Small intestine (tissue), 16 donors: ENCODE measurements at places on chromosomes 2 and 18. TPM values are rescaled to one million over a fixed set of nuclear protein-coding genes. Genes with fewer than 3 reads are reported as not detected.

Gene DUSP19
- 0.81 TPM for polyA plus RNA-seq

DNA sequence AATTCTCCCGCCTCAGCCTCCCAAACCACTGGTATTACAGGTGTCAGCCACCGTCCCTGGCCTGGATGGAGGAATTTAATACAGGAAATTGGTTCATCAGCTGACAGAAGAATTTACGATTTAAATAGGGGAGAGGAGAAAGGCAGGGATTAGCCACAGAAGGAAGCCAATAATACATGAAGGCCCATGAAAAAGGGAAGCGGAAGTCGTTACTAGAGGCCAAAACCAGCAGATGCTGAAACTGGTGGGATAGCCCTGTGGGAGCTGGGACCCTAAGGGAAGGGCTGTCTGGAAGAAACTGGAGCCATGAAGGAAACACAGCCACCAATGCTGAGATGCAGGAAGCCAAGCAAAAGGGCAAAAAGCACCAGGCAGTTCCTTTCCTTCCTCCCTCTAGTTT is 163.7 kb upstream of the RMP24 start:
- H3K27ac ChIP-seq = no peak overlapping the region
- DNase-seq = no peak
- H3K4me3 ChIP-seq = no peak overlapping the region
- no peaks in the 10 kb centered on the region for H3K36me3 ChIP-seq
- no peaks in the 10 kb centered on the region for H3K27me3 ChIP-seq

DNA sequence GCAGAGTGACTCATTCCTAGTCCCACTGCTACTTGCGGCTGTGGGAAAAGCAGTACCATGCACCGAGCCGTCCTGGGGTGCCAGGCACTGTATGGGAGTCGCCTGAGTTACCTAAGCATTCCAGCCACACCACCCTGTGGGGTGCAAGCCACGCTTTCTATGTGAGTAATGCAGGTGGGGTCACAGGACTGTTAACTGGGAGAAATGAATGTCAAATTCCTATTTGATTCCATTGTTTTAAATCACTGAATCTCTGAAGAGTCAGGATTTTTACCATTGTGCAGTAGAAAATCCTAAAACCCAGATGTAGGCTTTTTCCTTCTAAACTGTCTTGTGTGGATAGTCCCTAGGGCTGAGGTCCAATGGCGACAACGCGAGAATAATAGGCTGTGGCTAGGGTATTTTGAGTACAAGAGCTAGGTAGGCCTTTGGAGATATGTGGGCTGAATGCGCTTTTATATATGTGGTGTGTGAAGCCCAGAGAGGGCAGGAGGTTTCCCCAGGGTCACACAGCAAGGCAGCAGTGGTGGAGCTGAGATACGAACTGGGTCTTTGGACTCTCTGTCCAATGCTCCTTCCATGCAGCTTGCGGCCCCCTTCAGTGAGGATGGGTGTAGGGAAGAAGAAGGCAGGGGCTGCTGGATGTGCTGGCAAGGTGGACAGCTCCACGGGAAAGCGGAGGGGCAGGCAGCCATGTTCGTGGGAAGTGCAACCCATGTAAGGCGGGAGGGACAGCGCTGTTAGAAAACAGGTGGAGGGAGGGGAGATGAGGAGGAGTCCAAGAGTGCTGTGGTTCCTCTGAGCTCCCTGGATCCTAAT is 83.2 kb downstream of the DDX1 start:
- H3K36me3 ChIP-seq = no peaks in the 10 kb centered on the region
- H3K27ac ChIP-seq = peak overlapping the region; percentile 81
- DNase-seq = peak; percentile 78
- no peaks in the 10 kb centered on the region for H3K27me3 ChIP-seq

DNA sequence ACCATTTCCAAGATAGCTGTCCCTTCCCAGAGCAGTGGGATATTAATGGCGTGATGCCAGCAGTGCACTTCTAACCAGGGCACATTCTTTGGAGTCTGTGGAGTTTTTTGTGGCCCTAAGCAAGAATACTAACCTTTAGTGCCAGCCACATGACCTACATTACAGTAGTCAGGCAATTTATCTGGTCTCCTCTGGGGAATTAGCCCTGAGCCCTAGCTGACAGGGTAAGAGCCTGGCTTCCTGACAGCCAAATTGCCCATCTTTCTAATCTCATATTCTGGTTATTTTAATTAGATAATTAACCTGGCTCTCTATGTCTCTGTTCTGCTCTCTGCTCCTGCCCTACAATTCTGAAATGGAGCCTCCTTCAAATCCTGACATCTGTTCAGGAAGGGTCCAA is 5.2 kb downstream of the PFN4 start:
- H3K4me3 ChIP-seq = no peak overlapping the region
- no peak overlapping the region for H3K27ac ChIP-seq
- no peaks in the 10 kb centered on the region for H3K27me3 ChIP-seq
- H3K36me3 ChIP-seq = no peaks in the 10 kb centered on the region
- DNase-seq = no peak
- no peaks in the 10 kb centered on the region for H3K4me1 ChIP-seq

DNA sequence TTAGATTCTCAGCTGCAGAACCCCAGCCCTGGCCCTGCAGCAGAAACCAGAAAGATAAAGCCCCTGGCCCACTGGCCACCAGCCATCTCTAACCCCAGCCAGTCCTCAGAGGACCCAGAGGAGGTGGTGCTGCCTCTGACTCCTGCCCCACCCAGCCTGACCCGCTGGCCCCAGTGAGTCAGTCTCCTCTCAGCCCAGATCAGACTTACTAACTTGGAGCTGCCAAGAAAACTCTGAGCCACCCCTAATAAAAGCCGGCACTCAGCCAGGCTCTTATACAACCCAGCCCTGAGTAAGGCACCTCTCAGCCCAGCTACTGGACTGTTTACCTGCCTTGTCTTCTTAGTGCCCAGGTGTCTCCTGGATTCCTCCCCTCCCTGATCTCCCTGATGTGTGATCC is 2.0 kb downstream of the SLC14A2 start:
- DNase-seq = peak; percentile 83
- H3K4me1 ChIP-seq = peaks cover 9% of the 10 kb centered on the region
- H3K27me3 ChIP-seq = no peaks in the 10 kb centered on the region
- no peaks in the 10 kb centered on the region for H3K36me3 ChIP-seq
- H3K27ac ChIP-seq = peak overlapping the region; percentile 80

Gene CENPA
- 11.6 TPM for polyA plus RNA-seq

GRCh38 chr18:59085126-59085794 is 54.4 kb upstream of the SEC11C start:
- no peak overlapping the region for H3K27ac ChIP-seq
- no peak for DNase-seq
- no peaks in the 10 kb centered on the region for H3K4me1 ChIP-seq
- no peak overlapping the region for H3K4me3 ChIP-seq

DNA sequence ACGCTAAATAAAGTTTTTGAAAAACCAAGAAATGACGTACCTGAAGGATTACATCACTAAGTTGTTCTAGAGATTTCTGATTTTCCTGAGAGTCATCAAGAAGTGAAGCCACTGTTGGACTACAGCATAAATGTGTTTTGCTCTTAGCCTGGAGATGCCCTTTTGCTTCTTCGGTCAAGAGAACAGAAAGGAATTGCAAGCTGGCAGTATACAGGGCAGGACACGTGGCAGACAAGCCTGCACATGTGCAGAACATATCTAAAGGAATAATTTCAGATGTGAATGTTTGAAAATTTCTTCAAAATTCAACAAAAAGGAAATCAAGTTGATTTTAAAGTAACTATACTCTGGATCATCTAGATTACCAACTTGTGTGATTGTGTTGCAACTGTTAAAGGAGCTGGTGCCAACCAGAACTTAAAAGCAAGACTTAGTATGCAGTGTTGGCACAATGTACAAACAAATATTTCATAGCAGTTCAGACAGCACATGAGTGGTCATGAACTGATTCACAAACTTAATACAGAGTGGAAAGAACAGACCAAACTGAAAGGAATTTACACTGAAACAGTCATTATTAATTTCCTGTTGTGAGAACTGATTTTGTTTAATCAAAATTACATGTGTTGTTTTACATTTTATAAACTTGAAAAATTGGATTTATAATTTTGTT is 100.4 kb upstream of the CD226 start:
- H3K27ac ChIP-seq = no peak overlapping the region
- no peak overlapping the region for H3K4me3 ChIP-seq
- H3K27me3 ChIP-seq = no peaks in the 10 kb centered on the region
- no peak for DNase-seq
- H3K4me1 ChIP-seq = no peaks in the 10 kb centered on the region

Gene LYPD6
- polyA plus RNA-seq = 3.8 TPM

Gene C2orf69
- 6.8 TPM for polyA plus RNA-seq

DNA sequence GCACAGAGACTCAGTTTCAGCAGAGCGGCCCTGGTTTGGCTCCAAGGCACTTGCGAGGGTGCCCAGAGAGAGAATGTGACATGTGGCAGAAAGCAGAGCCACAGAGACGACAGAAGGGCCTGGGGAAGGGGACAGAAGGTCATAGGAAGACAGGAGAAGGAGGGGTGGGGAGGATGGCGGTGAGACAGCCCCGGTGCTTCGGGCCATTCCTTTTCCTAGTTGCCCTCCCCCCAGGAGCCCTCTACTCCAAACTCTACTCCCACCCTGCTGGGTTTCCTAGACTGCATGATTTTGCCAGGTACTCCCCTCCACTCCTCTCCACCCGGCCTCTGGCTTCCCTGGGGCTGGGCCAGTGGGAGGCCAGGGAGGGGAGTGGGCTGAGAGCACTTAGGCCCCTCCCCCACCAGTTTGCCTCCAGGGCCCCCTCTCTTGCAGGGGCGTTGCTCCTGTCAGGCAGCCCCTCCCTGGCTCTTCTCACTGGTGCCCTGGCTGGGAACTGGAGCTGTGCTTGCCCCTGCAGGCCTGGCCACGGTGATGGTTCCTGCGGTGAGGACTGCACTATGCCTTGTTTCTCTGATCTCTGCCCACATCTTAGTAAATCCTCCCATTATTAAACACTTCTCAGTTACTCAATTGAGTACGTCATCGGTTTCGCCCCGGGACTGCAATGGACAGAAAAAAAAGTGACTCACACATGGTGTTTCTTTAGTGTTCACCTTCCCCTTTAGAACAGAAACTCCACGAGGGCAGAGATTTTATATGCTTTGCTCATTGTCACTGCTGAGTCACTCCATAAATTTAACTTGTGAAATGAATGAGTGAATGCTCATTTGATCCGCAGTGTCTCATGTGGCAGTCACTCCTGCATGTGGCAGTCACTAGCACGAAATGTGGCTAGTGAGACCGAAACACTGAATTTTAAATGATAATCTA is 58.7 kb upstream of the SP3 start:
- H3K27me3 ChIP-seq = no peaks in the 10 kb centered on the region
- no peak for DNase-seq
- no peak overlapping the region for H3K27ac ChIP-seq
- H3K4me1 ChIP-seq = peaks cover 5% of the 10 kb centered on the region
- no peaks in the 10 kb centered on the region for H3K36me3 ChIP-seq
- no peak overlapping the region for H3K4me3 ChIP-seq

Gene PLCD4
- polyA plus RNA-seq = 0.97 TPM

- no peaks in the 10 kb centered on the region for H3K4me1 ChIP-seq
- H3K4me3 ChIP-seq = no peak overlapping the region
- H3K27ac ChIP-seq = no peak overlapping the region
- H3K27me3 ChIP-seq = no peaks in the 10 kb centered on the region
- no peak for DNase-seq
Observed at GRCh38 chr2:234603619-234604018, 106.7 kb upstream of the ARL4C start.

DNA sequence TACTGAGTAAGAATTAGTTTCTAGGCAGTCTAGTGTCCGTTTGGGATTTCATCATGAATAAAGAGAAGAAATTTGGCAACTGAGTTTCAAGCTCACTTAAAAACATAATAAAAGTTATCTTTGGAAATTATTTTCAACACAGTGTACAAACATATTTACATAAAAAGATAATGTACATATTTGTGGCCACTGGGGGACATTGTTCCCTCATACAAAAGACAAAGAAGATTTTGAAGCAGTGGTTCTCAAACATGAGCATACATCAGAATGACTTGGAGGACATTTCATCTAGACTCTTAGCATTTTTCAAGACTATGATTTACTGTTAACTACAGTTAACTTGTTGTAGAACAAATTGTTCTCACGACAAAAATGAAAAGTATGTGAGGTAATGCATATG is 15.7 kb upstream of the TTC21B start:
- no peak overlapping the region for H3K27ac ChIP-seq
- H3K4me3 ChIP-seq = no peak overlapping the region
- no peaks in the 10 kb centered on the region for H3K36me3 ChIP-seq
- no peaks in the 10 kb centered on the region for H3K4me1 ChIP-seq
- DNase-seq = no peak
- peaks cover 3% of the 10 kb centered on the region for H3K27me3 ChIP-seq

DNA sequence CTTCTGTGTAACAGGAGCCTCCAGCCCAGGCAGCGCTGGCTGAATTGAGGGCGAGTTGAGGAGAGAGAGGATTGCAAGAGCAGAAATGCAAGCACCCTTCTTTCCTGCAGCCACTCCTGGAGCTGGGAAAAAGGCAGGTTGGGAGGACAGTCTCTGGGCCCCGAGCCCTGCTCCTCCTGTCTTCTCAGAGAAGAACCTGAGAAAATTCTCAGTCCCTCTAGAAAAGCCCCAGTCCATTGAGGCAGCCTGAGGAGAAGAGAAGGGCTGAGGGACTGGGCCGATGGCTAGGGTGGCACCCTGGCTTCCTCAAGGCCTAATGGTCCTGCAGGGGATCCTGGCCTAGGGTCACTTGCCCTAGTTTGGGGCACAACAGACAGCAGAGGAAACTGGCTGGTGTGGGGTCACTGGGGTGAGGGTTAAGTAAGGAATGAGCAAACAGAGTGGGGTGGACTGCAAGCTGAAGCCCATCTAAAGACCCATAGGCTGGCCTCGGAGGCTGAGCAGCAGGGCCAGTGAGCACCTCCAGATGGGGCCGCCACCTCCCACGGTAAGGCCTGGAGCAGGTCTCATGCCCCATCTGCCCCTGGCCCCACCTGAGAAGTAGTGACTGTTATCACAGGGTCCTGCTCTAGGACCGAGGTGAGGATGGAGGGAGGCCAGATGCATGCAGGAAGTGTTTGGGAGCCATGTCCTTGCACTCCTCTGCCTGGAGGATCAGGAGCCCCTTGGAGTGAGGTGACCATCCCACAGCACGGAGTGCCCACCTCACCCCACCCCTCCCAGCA is 12.4 kb downstream of the CIB4 start:
- H3K4me3 ChIP-seq = no peak overlapping the region
- DNase-seq = no peak
- no peaks in the 10 kb centered on the region for H3K36me3 ChIP-seq
- no peaks in the 10 kb centered on the region for H3K4me1 ChIP-seq
- H3K27me3 ChIP-seq = peaks cover 6% of the 10 kb centered on the region
- H3K27ac ChIP-seq = no peak overlapping the region

DNA sequence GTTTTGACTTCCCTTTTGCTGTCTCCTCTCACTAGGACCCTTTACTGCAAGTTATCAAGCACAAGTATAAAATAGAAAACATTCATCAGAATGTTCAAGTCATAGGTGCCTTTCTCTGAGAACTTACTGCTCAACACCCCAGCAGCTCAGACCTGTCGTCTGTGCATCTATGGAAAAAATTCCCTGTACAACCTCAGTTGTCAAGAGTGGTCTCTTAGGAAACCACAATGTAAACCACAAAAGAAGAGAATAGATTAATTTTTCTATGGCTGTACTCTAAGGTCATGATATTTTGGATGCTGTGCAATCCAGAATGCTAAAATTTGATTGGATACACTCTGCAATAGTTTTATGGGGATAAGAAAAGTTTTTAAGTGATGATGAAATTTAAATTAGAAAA is 84.1 kb downstream of the RBMS1 start:
- H3K27me3 ChIP-seq = no peaks in the 10 kb centered on the region
- H3K4me3 ChIP-seq = no peak overlapping the region
- no peak for DNase-seq
- no peaks in the 10 kb centered on the region for H3K4me1 ChIP-seq
- H3K27ac ChIP-seq = no peak overlapping the region

- no peaks in the 10 kb centered on the region for H3K36me3 ChIP-seq
Observed at GRCh38 chr2:171902840-171903420, 8.9 kb upstream of the SLC25A12 start.
